Smooth muscle cell of the coronary artery (primary cell): ENCODE measurements at places on chromosomes 3 and 15. TPM values are rescaled to one million over a fixed set of nuclear protein-coding genes. Genes with fewer than 3 reads are reported as not detected.

STIMATE gene
- 7.5 and 10.9 TPM in 2 replicates for total RNA-seq

PLAAT1 gene
- not detected in 2 replicates for total RNA-seq

MGLL gene
- 7.4 and 18.7 TPM in 2 replicates for total RNA-seq

PROS1 gene
- 30.1 and 34.4 TPM in 2 replicates for total RNA-seq

GLDN gene
- total RNA-seq: 1.7 and 16.6 TPM in 2 replicates

PP2D1 gene
- not detected in 2 replicates for total RNA-seq

DCBLD2 gene
- total RNA-seq: 64.9 and 171 TPM in 2 replicates
